ENCODE measurements at places on chromosomes 2 and 18.

DNA sequence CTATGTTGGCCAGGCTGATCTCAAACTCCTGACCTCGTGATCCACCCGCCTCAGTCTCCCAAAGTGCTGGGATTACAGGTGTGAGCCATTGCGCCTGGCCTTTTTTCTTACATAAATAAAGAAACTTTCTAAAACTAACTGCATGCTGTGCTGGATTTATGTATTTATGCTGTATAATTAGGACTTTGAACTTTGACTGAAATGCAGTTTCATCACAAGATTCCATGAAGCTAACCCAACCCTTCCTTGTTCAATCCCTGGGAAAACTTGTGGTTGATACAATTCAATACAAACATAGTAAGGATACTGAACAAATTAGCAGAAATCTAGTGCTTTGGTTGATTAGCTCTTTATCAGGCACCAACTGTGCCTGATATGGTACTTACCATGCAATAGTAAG lies 20.9 kb upstream of the SLC35F5 start:
- DNase-seq, result no peak

DNA sequence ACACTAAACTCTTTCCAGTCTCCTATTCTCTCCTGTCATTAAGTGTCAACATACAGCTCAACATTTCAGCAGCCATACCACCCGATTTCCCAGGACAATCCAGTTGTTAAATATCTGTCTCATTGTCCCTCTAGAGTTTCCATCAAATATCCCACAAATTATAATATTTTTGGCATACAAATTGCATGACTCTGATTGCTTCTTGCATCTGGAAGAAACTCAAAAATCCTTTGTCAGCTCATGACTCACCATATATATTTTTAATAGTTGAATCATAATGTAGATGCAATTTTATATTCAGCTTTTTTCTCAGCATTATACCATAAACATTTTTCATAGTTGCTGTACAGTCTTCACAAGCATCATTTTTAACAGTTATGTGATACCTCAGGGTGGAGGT lies 7.2 kb downstream of the SLC30A3 start:
- no peak for DNase-seq

DNA sequence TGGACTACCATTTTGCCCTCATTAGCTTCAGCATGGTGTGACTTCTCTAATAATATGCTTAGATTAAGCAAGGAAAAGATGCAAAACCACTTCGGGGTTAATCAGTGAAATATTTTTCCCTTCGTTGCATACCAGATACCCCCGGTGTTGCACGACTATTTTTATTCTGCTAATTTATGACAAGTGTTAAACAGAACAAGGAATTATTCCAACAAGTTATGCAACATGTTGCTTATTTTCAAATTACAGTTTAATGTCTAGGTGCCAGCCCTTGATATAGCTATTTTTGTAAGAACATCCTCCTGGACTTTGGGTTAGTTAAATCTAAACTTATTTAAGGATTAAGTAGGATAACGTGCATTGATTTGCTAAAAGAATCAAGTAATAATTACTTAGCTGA lies 16.3 kb downstream of the TYMS start:
- DNase-seq, result no peak

GRCh38 chr18:51070545-51070944 lies 40.5 kb downstream of the SMAD4 start:
- DNase-seq, result no peak

DNA sequence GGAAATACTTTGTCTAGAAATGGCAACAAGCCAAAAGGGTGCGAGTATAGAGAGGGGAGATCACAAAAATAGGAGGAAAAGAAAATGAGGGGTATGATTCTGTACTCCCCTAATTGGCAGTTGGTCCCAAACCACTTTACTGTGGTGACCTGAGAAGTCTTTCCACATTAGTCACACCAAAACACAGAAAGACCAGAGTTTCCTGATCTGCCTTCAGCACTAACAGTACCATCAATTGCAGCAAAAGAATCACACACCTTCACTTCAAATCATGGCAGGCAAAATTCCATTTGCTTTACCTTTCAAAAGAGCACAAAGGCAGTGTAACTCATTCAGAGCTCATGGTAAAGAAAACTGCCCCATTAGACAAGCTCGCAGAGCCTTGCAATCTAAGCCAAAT lies 86.8 kb downstream of the ALK start:
- no peak for DNase-seq

GRCh38 chr2:72027426-72028161 lies 120.1 kb downstream of the CYP26B1 start:
- no peak for DNase-seq

GRCh38 chr18:11237066-11237465 lies 87.7 kb upstream of the PIEZO2 start:
- DNase-seq, result no peak

- no peak for DNase-seq
Observed at GRCh38 chr2:43010438-43011157, 215.8 kb downstream of the ZFP36L2 start.

DNA sequence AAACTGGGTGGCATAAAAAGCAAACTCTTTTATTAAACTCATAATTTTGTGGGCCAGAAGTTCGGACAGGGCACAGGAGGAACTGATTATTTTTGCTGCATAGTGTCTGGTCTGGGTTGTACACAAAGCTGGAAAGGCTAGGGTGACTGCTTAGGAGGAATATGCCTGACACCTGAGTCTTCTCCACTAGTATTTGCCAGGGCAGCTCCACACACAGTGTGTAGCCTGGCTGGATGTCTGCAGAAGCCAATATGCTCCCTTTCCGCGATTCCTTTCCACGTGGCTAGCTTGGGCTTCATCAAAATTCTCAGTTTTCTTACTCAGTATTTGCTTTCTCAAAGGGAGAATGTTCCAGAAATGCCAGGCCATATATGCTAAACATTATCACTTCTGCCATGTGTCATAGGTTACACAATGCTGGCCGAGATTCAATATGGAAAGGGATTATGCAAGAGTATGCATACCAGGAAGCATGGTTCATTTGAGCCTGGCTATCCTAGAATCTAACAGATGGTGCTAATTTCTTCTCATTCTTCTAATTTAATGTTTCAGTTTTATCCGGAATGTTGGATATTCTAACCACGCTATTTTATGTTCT lies 142.7 kb upstream of the DOK6 start:
- DNase-seq, result no peak

- no peak for DNase-seq
Observed at GRCh38 chr18:44950685-44951195, 270.1 kb downstream of the SETBP1 start.

DNA sequence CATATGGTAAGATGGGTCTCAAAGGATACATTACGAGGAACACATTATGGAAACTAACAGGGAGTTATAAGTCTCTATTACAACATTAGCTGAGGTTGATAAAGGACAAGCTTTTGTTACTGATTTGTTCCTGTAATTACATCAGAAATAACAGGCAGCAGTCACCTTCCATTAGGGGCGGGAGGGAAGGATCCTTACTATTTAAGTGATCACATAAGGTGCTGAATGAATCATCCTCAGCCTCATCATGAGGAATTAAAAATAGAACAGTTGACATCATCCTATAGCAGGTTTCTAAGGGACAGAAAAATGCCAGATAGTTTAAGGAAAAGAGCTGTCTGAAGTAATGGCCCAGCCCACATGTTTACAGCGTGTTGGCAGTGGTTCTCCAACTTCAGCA lies 86.9 kb upstream of the MGAT5 start:
- no peak for DNase-seq

Measured in Ammon's horn (tissue), 1 donor.